ENCODE measurements at places on chromosomes 11 and 22. TPM values are rescaled to one million over a fixed set of nuclear protein-coding genes. Genes with fewer than 3 reads are reported as not detected.

- DNase-seq = no peak
Observed at GRCh38 chr11:4826425-4826824, 5.3 kb downstream of the OR51F2 start.

- no peak for DNase-seq
Observed at GRCh38 chr11:132770829-132771530, 761.3 kb downstream of the OPCML start.

DNA sequence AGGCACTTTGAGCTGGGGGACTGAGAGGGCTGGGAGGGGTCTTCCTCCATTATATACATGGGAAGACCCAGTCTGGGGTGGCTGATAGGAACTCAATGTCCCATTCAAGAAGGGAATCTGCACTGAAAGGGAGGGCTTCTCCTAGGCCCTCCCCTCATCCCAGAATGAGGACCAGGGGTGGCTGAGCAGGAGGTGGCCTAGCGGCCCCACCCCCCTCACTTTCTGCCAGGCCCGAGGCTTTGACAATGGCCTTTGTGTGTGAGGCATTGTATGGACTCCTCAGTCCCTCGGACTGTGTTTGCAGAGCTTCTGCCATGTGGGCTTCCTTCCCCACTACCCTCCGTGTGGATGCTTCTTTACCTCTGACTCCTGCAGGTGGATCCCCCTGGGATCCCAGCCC lies 65.7 kb downstream of the NECTIN1 start:
- no peak for DNase-seq

The PIH1D2 gene
- 0.29 TPM for total RNA-seq

The APOL5 gene
- not detected for total RNA-seq

The TMEM191B gene
- 2.6 TPM for total RNA-seq

The CNIH2 gene
- not detected for total RNA-seq
